ENCODE measurements at places on chromosomes 5 and 9. TPM values are rescaled to one million over a fixed set of nuclear protein-coding genes. Genes with fewer than 3 reads are reported as not detected.

The ACO1 gene
- 50.6 TPM for total RNA-seq

The CD72 gene
- not detected for total RNA-seq

The CD180 gene
- not detected for total RNA-seq

The DCAF12 gene
- 25.3 TPM for total RNA-seq

The PHAX gene
- 43.6 TPM for total RNA-seq

The CBY3 gene
- 3.0 TPM for total RNA-seq

The ORM2 gene
- not detected for total RNA-seq

The IGFBPL1 gene
- total RNA-seq: 0.35 TPM

The FAM151B gene
- total RNA-seq: 3.8 TPM

The RASEF gene
- 0.48 TPM for total RNA-seq

The UGT3A1 gene
- total RNA-seq: not detected

The NTRK2 gene
- total RNA-seq: 0.35 TPM

The SPATA31E1 gene
- not detected for total RNA-seq

The WDR41 gene
- total RNA-seq: 39.5 TPM

The HAVCR2 gene
- not detected for total RNA-seq

- DNase-seq: no peak
These were observed 759 bp downstream of the GEMIN5 start for GRCh38 chr5:154937186-154937717.

DNA sequence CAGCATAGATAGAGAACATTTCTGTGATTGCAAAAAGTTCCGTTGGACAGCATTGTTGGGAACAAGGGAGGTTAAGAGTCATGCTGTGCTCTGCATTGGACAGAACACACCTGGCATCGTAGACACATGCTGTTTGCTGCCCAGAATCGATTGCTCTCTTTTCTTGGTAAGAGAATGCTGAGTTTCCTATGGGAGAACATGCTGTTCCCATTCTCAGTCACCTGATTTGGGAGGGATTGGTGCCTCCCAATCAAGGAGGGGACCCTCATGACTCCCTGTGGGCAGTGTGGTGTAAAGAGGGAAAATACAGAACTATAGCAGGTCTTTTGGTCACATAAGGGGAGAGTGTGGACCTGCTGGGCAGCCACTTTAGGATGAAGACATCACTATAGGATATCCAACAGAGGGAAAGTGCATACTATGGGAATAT is 555.4 kb upstream of the CLINT1 start:
- DNase-seq: no peak

GRCh38 chr5:15012061-15012460 is 140.5 kb upstream of the ANKH start:
- no peak for DNase-seq

GRCh38 chr9:85168412-85168811 is 498.9 kb downstream of the NTRK2 start:
- DNase-seq: no peak

GRCh38 chr9:4157584-4158499 is 142.0 kb downstream of the GLIS3 start:
- DNase-seq: no peak

GRCh38 chr5:172581315-172581714 is 59.7 kb upstream of the NEURL1B start:
- no peak for DNase-seq

DNA sequence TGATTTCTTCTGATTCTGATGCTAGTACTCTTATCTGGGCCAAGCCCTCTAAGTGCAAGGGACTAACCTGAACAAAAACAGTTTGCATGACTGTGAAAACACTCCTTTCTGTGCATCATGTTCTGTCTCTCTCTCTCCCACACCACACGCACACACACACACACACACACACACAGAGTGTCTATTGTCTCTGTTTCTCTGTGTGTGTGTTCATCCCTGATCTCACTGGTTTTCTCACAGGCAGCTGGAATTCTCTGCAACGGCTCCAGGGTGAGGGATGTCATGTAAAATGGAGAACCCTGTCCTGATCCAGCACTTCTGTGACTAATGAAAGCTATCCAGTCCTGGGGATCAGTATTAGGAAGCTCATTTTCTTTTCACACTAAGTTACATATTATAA is 453.1 kb upstream of the RGMB start:
- DNase-seq: no peak

DNA sequence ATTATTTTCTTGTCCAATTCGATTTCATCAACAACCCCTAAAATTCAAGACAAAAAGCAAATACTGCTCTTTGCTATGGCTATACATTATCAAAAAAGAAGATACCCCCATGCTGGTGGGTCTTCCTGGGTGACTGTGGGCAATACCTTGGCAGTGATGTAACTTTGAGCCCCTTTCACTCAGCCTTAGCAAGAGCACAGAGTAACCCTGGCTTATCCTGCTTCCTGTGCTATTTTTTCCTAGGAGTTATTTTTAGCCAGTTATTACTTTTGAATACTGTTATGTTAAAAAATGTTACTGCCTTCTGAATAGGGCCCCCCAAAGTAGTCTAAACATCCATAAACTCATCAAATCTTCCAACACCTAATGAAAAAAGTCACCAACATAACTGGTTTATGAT is 145.6 kb upstream of the TSLP start:
- DNase-seq: no peak

- no peak for DNase-seq
These were observed 262.5 kb upstream of the C9orf72 start for GRCh38 chr9:27835746-27836145.

- DNase-seq: no peak
These were observed 112.1 kb downstream of the SEMA6A start for GRCh38 chr5:116462500-116462899.

DNA sequence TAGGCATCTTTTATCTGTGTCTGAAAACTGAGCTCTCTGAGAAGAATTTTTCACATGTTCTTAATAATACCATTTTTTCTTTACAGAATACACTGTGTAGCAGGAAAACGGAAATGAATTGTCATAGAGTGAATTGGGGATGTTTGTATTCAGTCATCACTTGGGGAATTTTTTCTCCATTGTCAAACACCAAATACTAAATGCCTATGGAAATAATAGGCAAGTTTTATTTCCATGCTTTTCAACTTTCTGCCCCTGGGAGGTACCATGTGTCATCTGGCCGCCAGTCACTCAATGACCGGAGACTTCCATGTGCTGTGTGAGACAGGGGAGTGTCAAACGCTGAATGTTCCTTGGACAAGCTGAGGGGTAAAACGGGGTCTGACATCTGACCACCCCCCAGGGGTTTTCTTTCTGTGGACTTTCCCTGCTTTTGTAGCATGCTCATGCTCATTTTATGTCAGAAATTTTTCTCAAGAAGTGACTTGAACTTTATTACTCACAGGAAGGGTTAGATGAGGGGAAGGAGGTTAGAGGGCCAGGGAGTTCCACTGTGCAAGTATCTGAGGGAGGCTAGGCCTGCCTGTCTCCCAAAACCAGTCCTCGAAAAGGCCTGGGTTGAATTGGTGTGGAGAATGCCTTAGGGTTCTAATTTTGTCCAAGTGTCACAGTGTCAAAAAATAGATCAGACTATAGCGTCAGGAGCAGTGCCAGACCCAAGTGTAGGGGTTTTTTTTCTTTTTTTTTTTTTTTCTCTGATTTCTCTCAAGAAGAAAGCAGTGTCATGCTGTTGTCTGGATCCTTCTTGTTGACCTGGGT is 438.6 kb downstream of the AGTPBP1 start:
- DNase-seq: no peak

DNA sequence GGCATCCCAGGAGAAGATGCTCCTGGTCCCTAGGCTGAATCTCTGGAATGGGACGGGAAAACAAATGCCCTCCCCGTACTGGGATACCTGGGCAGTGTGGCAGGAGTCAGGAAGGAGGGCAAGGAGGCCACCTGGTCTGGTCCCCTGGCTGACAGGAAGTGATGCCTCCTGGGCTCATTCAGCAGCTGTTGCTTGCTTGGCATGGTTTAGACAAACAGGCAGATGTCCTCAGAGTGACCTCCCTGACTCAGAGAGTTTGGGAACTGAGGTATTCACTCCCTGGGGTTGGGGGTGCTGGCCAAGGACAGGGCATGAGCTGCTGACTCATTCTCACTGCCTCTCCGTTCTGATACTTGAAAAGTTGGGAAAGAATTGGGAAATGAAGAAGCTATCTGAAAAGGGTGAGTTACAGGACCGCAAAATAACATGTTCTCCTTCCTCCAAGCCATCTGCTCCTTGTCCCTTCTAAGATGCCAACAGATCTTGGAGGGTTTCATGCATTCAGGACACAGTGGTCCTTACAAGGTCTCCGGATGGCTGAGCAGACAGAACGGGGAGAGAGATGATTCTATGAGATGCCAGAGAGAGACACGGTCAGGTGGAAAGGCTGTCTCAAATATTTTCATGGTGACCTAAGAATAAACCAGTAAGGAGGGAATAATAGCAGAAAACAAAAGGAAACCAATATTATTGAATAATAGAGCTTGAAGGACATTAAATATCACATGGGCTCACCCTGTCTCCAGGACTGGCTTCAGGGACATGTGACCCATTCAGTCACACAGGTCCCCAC is 534.5 kb downstream of the BNC2 start:
- peak; percentile 78 for DNase-seq

DNA sequence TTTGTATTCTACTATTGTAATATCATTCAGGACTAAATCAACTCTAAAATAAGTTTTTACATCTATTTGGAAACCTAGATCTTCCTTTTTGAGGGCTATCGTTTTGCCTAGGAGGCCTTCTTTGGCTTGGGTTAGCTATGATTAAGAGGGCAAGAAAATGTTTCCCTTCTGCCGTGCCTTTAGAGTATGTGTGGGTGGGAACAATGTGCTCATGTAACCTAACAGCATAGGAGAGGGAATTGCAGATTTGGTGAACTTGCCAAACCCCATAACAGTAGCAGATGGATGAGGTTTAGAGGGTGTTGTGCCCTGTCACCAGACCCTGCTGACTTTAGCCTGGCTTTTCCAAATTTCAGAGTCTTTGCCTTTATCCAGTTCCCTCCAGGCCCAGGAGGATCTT is 339.0 kb downstream of the ADGRV1 start:
- DNase-seq: no peak

DNA sequence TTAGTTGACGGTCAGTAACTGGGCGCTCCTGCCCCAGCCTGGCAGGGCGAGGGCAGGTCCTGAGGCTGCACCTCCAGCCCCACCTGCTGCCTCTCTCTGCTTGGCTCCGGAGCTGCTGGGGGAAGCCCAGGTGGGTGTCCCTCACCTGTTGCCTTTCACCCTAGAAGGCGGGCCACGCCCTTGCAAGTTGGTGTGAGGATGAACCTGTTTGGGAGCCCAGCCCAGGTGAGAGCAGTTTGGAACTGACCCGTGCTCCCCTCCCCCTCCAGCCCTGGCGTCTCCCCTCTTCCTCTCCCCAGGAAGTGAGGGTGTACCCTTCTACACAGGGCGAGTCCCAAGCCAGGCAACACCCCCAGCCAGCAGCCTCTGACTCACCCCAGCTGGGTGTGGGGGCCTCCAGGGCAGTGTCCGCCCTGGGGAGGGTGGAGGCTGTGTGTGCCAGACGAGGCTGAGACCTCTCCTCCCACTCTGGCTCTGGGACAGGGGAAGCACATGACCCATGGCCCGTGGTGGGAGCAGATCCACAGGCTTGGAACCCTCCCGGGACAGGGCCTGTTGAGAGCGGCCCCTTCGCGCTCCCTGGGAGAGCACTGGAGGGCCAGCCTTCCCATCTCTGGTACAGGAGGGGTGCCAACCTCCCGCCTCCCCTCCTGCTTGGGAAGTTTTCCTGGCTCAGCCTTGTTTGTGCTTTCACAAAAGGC is 10.4 kb downstream of the LRRC8A start:
- no peak for DNase-seq

- DNase-seq: no peak
These were observed 175.6 kb downstream of the CD180 start for GRCh38 chr5:67021031-67021430.

GRCh38 chr9:77707383-77708063 is 59.4 kb upstream of the GNA14 start:
- DNase-seq: peak; percentile 92

- no peak for DNase-seq
These were observed 244.5 kb downstream of the NR2F1-AS1 start for GRCh38 chr5:93336330-93337110.

DNA sequence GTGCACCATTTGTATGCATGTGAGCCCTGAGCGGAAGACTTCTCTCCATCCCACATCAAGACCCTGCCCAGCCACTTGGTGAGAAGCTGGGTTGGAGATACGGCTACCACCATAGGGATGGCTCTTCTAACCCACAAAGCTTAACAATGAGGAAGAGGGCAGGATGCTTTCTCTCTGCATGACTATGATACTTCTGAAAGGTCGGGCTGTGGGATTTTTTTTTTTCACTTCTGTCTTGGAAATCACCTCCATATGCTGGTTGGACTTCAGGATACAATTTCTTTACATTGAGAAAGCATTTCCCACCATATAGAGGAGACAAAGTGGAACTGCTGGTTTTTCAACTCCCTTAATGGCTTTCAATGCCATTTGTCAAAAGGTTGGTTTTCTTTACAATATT is 30.5 kb downstream of the ZNF366 start:
- no peak for DNase-seq

DNA sequence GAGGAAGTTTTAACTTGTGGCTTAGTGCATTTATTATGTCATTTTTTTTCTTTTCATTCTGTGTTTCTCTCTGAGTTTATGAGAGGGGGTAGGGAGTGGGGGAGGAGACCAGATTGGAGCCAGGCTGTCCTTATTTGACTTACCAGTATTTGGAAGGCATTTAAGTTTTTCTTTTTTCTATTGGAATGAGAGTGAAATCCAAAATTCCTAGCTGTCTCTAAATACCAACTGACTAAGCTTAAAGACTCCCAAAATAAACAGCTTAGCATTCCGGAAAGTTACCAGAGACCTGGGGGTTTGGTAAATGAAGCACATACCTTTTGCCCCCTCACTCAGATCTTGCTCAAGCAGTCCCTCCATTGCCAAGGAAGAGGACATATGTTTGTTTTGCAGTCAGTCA is 581.9 kb upstream of the BRINP1 start:
- DNase-seq: no peak

DNA sequence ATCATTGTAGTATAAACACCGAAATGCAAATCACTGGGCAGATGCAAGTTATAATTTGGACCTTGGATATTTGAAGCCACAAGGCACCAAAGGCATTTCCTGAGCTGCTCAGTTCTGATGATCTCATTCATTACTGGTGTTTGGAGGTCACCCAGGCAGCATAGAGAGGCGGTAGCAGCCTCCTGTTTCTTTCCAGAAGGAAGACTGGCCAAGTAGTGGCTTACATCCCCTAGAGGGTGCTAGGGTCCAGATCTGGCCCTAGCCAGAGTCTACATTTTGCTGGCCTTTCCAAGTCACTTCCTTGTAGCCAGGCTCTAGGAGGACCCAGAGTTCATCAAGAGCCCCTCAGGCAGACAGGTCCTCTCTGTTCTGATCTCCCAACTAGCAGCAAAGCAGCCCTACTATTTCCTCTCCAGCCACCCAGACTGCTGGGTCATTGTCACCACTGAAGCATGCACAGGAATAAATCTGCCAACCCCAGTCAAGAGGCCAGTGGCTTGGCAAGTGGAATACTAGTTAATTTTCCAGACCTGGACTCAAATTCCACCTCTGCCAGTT is 33.4 kb upstream of the TTC1 start:
- peak; percentile 44 for DNase-seq

DNA sequence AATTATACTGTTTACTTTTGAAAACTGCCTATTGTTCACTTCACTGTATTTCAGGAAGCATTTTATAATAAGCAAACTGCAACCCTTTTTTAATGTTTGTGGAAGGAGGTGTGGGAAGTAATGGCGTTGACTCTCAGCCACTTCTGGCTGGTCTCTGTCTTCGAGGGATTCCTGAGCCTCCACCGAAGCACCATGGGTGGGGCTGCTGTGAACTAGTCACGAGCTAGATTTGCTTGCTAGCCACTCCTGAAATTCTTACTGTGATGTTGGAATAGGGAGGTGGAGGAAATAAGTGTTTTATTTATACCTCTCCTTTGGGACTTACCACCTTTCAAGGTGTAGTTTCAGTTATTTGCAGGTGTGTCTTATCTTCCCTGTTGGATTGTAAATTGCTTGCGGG is 26.8 kb downstream of the PIP5K1B start:
- DNase-seq: no peak

GRCh38 chr5:59218424-59219045 is 635.7 kb downstream of the RAB3C start:
- DNase-seq: no peak

Data from glomerular endothelial cell (primary cell).